SW 1271 (cell line): ENCODE measurements at places on chromosomes 7 and 10.

DNA sequence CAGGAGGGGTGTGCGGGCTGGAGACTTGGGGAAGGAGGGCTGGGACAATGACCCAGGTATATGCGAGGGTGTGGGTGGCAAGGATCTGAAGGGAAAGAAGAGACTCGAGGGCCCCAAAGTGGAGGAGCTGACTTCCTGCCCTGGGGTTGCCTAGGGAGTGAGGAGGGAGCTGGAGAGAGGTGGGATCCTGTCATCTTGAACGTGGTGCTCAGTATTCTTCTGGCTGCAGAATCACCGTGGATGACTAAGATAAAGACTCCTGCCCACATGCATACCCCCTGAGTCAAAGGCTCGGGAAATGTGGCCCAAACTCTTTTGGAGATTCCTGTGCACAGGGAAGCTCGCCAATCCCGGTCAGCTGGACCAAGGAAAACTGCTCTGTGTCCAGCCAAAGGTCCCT lies 31.2 kb downstream of the COL17A1 start:
- peak; percentile 49 for DNase-seq

- DNase-seq, result no peak
Measured at GRCh38 chr10:61984803-61985418, 83.4 kb downstream of the ARID5B start.

DNA sequence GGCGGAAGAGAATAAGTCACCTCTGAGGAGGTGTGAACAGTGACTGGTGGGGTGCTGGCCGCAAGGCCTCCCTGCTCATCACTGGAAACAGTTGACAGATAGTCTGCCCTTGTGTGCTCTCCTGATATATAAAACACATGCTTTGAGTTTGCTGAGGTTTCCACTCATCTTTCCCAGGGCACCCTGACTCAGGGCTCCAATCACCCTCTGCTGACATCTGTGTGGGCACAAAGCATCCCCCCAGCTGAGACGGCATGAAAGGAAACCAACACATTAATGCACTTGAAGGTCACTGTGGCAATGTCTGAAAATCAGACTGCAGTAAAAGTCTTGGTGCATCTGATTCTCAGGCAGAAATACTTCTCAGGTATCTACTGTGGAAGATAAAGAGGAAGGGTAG lies 49.8 kb downstream of the EPDR1 start:
- DNase-seq, result no peak

- no peak for DNase-seq
Measured at GRCh38 chr10:20132816-20133215, 316.6 kb downstream of the PLXDC2 start.

GRCh38 chr10:30765616-30766015 lies 136.1 kb upstream of the LYZL2 start:
- no peak for DNase-seq

GRCh38 chr7:122764902-122765301 lies 62.2 kb upstream of the RNF148 start:
- no peak for DNase-seq

GRCh38 chr10:115503546-115503945 lies 410.4 kb downstream of the ATRNL1 start:
- no peak for DNase-seq
